Omental fat pad (tissue), 4 donors: ENCODE measurements at places on chromosomes 2 and 18. TPM values are rescaled to one million over a fixed set of nuclear protein-coding genes. Genes with fewer than 3 reads are reported as not detected.

Gene GALR1
- total RNA-seq = 0.09 TPM

DNA sequence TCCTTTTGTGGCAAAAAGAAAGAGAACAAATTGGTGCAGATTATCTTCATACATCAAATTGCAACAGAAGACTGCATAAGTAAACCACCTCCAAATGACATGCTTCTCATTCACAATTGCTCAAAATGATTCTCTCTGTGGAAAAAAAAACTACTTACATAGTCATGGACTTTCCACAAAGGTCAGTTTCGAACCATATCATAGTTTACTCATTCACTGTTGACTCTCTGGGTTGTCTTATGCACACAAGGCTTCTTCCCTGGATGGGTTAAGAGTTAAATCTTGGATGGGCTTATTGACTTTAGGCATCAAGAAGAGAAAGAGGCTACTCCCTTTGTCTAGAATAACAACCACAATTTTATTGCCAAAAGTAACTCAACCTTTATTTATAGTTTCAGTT, 91.3 kb upstream of the RAB27B start:
- no peak for DNase-seq

Gene UPP2
- total RNA-seq = not detected

Gene AP1S3
- not detected for total RNA-seq

Gene ASAP2
- 24.2 TPM for total RNA-seq

- no peak for DNase-seq
These were observed 531.6 kb upstream of the CHAC2 start for GRCh38 chr2:53235836-53236582.
